Activated T-helper 1 cell treated with anti-CD3 and anti-CD28 coated beads, Interleukin-12 subunit alpha, Interleukin-12 subunit beta, Interleukin-2, Interleukin-4 antibody, amounts not matched to agents 30 ng/mL and 10 ng/mL and 1 ng/mL, durations not matched to agents 14 hours and 24 hours and 36 hours (primary cell): ENCODE measurements at places on chromosomes 12 and 14. TPM values are rescaled to one million over a fixed set of nuclear protein-coding genes. Genes with fewer than 3 reads are reported as not detected.

- no peak for DNase-seq
Observed at GRCh38 chr12:321606-322326, 59.1 kb upstream of the SLC6A13 start.

DNA sequence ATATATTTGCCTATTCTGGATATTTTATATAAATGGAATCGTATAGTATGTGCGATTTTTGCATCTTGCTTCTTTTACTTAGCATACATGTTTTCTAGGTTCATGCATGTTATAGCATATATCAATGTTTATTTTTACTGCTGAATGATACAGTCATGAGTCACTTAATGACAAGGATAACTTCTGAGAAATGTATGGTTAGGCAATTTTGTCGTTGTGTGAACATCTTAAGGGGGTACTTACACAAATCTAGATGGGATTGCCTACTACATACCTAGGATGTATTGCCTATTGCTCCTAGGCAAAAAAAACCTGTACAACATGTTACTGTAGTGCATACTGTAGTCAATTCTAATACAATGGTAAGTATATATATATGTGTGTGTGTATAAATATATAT, 8.8 kb downstream of the USP15 start:
- no peak for DNase-seq

FRMD6 gene
- 5.9 and 6.1 TPM in 2 replicates for total RNA-seq

DNA sequence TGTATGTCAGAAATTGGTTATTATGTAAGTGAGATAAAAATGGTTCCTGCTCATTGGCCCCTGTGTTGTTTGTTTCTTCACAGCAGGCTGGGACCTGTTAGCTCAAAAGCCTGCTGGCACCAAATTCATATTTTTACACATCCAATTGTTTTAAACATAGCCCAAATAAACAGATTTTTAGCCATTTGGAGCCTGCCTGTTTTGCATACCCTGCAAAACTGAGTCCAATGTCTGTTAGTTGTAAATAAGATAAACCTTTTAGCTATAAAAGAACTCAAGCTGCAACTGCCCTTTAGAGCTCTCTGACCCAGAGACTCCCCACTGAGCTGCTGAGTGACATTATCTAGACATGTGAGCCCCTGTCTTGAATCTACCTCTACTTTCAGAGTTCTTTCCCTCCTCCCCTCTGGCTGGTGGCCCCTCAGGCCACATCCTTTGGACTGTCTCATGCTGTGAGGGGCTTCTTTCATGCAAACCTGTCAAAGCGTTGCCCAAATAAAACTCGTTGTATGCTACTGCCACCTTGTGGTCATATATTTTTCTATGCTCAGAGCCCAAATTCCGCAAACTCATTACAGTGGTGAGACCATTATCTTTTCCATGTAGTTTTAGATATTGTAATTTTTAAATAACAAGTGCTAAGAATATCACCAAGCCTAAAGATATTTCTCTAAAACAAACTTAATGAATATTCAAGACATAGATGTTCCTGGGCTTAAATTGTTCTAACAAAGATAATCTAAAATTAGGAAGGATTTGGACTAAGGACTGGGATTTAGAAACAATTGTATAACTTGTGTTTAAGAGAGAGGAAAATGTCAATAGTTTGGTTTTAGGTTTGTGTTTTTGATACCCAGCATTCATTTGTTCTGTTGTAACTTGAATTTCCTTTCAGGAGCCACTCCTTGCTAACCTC, 337.9 kb downstream of the AACS start:
- DNase-seq, result no peak

- no peak for DNase-seq
Observed at GRCh38 chr12:1962051-1963020, 41.9 kb downstream of the DCP1B start.

ZDHHC22 gene
- total RNA-seq, result not detected in 2 replicates

DNA sequence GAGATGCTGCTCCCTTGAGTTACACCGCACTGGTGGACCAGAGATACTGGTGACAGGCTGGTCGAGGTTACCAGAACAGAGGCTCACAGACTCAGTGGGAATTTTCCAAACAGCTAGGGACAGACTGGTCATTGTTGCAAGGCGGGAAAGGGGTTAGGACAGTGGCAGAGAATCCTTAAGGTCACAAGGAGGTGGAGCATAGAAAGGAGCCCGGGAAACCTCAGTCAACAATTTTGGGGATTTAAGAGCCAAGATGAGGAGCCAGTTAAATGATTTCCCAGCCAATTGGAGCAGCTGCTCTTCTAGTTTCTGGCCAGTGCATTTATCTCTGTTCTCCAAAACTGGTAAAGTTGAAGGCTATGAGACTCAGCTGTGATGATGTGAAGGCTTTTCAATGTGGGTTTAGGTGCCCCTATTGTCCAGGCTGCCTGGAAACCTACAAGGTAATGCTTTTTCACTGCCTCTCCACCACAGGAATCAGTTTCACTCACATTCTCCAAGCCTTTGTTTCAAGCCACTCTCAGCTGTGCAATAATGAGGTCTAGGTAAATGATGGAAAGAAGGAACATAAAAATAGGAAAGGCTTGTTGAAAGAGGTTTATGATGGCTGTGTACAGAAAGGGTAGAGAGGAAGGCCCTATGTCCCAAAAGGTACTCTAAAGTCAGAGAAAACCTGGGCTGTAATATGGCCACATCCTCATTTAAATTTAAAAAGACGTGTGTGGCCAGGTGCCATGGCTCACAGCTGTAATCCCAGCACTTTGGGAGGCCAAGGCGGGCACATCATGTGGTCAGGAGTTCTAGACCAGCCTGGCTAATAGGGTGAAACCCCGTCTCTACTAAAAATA, 7.0 kb upstream of the TNS2 start:
- no peak for DNase-seq

ESR2 gene
- 0.10 and 0.15 TPM in 2 replicates for total RNA-seq

GRCh38 chr14:89842837-89843236, 111.7 kb downstream of the EFCAB11 start:
- no peak for DNase-seq

- no peak for DNase-seq
Observed at GRCh38 chr12:89273525-89273924, 78.8 kb downstream of the DUSP6 start.

P2RX2 gene
- not detected in 2 replicates for total RNA-seq

SLC38A4 gene
- not detected in 2 replicates for total RNA-seq

- no peak for DNase-seq
Observed at GRCh38 chr12:64696080-64696741, 63.0 kb downstream of the GNS start.

DNA sequence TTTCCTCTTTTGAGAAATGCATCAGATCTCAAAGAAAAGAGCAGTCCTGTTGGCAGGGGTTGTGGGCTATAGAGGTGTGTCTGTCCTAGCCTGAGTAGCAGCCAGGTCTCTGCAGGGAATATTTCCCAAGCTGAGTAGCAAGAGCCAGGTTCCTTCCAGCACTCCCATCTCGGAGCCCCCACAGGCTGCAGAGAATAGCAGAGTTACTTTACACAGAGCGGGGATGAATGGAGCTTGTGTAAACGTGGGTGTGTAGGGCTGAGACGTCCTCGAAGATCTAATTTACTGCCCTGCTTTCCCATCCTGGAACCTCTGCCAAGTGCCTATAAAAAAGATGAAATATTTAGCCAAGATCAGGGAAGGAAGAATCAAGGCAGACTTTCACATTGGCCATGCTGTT, 156.6 kb downstream of the TSPAN9 start:
- no peak for DNase-seq

KLRK1 gene
- total RNA-seq, result not detected in 2 replicates

GRIP1 gene
- total RNA-seq, result 0.64 TPM in 1 of 2 replicates, not detected in the other

- DNase-seq, result no peak
Observed at GRCh38 chr14:29820785-29821184, 106.9 kb downstream of the PRKD1 start.

GRCh38 chr14:68106456-68106855, 286.9 kb downstream of the RAD51B start:
- no peak for DNase-seq

DNA sequence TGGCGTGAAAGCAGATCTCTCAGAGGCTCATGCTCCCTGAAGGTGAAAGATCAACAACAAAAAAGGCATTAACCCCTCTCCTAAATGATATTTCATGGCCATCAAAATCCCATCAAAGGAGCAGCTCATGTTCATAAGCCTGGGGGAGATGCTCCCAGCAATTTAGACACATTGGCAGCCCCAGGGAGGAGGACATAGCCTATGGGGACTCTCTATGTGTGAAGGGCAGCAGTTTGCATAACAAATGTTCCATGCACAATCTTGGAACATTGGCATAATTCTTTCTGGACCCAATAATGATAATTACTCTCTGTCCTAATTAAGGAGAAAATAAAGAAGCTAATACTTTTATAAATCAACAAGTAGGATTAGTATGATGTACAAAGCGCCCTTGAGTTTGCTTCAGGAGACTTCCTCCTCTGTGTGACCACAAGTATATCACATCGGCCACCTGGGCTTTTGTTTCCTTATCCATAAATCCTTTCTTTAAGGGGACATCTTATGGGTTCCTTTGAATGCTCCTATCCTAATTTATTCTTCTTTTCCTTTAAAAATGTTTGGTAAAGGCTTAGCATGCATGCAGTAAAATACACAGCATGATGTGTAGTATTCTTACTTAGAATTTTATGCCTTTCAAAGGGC, 161.9 kb upstream of the PLEKHG7 start:
- no peak for DNase-seq

RILPL1 gene
- total RNA-seq, result 4.4 and 4.5 TPM in 2 replicates

DNA sequence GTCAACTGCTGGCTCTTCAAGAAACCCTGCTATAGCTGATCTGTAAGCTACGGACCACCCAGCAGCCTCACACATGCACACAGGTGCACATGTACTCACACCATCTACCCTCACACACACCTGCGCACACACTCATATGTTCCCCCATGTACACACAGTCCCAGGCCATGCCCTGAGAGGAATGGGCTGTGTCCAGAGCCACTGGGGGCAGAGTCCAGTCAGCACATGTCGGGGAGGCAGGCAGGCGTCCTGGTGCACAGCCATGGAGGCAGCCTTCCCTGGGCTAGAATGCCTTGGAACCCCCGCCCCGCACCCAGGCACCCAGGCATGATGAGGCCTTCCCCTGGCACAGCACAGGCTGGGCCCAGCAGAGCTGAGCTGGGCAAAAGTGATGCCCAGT, 58.3 kb upstream of the DLK1 start:
- DNase-seq, result no peak

SPTB gene
- total RNA-seq, result not detected in 2 replicates

OTOGL gene
- 0.21 TPM in 1 of 2 replicates, not detected in the other for total RNA-seq

KLRD1 gene
- 2.5 and 2.7 TPM in 2 replicates for total RNA-seq

GRCh38 chr12:43312991-43313505, 239.0 kb downstream of the ADAMTS20 start:
- DNase-seq, result no peak

GRCh38 chr14:104247336-104248202, 109.2 kb downstream of the KIF26A start:
- no peak for DNase-seq

CARMIL3 gene
- total RNA-seq, result 3.0 and 3.4 TPM in 2 replicates

DLK1 gene
- total RNA-seq, result not detected in 2 replicates

DNA sequence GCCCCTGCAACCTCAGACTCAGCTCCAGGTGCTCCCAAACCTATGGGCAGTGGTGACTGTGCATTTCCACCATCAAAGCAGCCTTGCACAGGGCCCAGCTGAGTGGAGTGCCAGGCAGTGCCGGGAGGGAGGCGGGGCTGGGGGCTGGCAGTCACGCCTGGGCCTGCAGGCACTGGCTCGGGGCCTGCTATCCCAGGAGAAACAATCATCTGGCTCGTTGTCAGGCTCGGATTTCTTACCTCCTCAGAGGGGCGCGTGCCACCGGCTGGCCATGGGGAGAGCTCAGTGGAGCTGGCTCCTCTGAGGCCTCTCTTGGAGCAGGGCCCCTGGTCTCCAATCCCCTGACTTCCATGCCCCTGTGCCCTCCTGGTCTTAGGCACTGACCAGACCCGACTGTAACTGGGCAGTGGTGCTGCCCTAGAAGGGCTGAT, 20.2 kb upstream of the PPP1R13B start:
- DNase-seq, result no peak

DNA sequence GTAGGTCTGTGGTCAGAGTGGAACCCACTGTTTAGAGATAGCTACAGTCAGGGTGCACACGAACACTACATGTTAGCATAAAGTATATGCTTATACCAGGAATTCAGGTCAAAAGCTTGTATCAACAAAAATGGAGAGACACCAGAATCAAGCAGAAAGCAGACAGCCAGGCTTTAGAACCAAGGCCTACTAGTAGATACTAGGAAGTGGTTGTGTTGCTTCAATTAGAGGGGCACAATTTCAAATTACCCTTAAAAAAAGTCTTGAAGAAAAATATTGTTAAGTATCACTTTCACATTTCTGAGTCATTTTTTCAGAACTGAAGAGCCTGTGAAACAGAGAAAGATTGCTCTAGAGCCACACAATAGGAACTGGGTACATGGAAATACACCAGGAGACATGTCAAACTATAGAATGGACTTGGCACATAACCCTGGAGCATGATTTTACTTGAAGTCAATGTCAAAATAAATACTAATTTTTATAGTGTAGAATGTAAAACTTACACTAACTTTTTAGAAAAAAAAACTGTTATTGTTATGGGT, 41.6 kb downstream of the LRRC9 start:
- no peak for DNase-seq

SLC17A8 gene
- total RNA-seq, result not detected in 2 replicates

- DNase-seq, result no peak
Observed at GRCh38 chr14:95222151-95222631, 64.9 kb upstream of the DICER1 start.

- DNase-seq, result no peak
Observed at GRCh38 chr14:104898870-104899510, 25.7 kb upstream of the PLD4 start.

DNA sequence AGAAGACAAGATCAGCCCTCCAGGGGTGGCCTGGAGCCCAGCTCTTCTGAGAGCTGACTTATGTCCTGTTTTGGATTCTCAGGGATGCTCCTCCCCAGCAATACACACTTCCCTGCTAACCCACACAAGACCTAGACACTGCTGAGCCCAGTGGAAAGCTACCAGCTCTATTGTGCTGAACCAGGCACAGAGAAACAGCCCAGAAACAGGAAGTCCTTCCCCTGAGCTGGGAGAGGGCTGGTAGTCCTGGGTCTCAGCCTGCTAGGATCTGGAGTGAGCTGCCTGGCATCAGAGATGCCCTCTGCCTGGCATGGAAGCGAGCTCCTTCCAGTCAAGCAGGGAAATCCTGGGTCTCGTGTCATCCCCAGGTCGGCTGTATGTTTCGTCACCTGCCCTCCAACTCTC, 1.2 kb upstream of the LAG3 start:
- DNase-seq, result no peak

DNA sequence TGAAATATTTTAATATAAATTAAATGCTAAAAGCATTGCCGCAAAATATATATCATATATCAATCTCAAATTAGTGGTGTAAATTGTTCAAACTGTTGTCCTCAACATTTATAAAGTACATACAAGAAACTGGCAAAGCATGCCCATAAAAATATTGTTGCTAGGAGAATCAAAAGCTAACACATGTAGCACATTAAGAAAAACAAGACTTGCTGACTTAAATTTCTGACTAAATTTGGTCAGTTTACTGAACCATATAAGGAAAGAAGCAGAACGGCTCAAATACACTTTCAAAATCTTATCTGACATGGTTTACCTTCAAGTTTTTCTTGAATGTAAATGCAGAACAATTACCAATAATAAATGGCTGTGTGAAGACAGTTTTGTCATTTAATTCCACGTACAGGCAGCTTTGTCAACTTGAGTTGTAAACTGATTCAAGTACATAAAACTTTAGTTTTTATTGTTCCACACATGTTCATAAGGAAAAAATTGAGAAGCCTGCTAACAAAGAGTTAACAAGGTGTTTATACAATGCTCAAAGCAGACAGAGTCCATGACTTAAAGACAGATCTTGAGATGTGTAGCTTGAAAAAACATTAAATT, 50.4 kb downstream of the PPP1R12A start:
- DNase-seq, result no peak
